Stimulated activated CD4-positive, alpha-beta T cell treated with anti-CD3 and anti-CD28 coated beads, Interleukin-12 subunit alpha, Interleukin-12 subunit beta, amount 100 ng/mL, for 24 hours (primary cell): ENCODE measurements at places on chromosomes 3 and 15.

GRCh38 chr3:152083135-152083534 lies 185.6 kb upstream of the MBNL1 start:
- DNase-seq: no peak

DNA sequence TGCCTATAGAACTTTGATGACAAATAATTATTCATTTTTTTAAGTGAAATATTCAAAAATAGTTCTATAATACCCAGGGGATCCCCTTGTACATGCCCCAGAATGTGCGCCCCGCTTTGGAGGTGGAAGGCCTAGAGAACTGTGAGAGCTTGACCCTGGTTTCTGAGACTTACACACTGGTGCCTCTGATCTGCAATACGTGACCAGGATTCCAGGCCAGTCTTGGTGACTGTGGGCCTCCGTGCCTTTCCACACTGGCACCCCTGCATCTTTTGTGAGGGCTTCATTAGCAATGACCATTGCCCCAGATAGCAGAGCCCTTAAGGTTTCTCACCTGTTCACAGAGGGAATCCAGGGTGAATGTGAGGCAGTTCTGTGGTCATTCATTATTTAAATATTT lies 44.0 kb downstream of the CLSTN2 start:
- DNase-seq: no peak

GRCh38 chr15:51262463-51262862 lies 75.9 kb downstream of the CYP19A1 start:
- no peak for DNase-seq

- DNase-seq: no peak
These were observed 21.1 kb upstream of the GBE1 start for GRCh38 chr3:81782585-81782984.

GRCh38 chr15:85444122-85444745 lies 63.8 kb downstream of the AKAP13 start:
- DNase-seq: no peak

DNA sequence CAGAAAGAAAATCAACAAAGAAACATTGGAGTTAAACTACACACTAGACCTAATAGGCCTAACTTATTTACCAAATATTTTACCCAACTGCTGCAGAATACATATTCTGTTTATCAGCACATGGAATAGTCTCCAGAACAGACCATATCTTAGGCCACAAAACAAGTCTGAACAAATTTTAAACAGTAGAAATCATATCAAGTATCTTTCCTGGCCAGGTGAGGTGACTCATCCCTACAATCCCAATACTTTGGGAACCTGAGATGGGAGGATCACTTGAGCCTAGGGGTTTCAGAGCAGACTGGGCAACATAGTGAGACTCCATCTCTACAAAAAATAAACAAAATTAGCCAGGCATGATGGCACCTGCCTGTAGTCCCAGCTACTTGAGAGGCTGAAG lies 18.1 kb upstream of the KPNA4 start:
- no peak for DNase-seq

DNA sequence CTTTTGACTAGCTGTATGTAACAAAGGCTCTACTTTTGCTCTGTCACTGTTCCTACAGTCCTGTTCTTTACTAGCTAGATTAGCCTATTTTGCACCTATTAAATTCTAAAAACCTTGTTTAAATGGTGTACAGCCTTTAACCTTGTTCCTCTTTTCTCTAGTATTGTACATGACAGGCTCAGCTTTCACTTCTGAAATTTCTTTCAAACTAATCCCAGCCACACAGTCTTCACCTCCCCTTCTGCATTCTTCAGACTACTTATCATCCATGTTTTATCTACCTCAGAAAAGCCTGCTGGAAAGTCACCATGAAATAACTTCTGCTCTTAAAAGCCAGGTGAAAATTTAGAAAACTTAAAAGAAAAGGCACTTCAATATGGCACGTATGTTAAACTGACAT lies 122.4 kb downstream of the NECTIN3 start:
- DNase-seq: no peak

- no peak for DNase-seq
These were observed 71.0 kb downstream of the ITGB5 start for GRCh38 chr3:124816206-124816605.

DNA sequence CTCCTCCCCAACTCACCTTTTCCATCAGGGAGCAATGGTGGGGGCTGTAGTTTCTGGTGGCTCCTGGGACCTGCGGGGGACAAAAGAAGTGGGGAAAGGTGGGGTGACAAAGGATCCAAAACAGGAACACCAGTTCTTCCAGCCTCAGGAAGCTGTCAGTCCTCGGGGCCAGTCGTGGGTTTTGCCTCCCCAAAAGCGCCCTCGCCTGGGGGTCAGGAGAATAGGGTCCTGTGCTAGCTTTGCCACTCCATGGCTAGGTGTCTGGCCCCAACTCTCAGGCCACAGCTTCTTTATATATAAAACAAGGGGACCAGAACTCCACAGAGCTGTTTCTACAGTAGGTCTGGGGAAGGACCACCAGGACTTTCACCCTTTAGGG lies 4.0 kb downstream of the CCDC9B start:
- no peak for DNase-seq

DNA sequence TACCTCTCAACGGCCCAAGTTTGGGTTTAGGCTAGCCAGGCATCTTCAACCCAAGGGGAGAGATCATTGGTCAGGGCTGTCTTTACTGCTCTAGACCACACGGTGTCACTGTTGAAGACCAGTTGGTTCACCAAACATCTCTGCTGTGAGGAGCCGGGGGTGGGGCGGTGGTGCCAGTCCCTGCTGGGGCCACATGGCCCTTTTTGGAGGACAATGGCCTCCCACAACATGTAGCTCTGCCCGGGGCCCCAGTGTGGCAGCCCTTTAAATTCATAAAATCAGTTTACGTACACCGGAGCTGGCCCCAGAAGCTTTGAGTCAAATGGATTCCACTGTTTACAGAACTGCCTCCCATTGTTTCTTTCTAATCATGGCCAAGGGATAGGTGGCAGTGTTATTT lies 19.1 kb upstream of the TM4SF18 start:
- DNase-seq: no peak

- DNase-seq: no peak
These were observed 16.6 kb downstream of the ABTB1 start for GRCh38 chr3:127689266-127689860.

DNA sequence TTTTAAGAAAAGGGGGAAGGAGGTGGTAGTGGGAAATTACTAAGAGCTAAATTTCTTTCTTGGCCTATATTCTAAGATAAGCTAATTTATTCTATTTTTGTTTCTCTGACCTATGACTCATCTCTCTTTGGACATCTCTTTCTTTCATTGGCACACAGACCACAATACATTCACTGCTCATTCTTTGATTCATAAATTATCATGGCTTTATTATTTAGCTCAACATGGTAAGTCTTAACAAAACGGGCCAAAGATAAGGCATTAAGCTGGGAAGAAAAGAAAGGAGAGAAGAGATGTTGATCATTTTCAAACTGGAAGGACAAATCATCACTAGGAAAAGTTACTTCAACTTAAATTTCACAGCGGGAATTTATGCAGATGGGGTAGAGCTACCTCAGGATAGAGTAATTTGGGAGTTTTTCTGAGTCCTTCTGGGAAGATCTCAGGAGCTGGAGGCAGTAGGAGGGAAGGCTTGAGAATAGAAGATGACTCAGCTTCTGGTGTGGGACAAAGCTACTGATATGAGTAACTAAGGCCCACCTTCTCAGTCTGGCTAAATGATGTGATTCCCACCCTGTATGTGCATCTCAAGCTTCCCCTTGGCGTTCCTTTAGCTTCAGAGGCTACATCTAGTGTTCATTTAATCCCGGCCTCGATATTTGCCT lies 7.5 kb upstream of the ALCAM start:
- no peak for DNase-seq

DNA sequence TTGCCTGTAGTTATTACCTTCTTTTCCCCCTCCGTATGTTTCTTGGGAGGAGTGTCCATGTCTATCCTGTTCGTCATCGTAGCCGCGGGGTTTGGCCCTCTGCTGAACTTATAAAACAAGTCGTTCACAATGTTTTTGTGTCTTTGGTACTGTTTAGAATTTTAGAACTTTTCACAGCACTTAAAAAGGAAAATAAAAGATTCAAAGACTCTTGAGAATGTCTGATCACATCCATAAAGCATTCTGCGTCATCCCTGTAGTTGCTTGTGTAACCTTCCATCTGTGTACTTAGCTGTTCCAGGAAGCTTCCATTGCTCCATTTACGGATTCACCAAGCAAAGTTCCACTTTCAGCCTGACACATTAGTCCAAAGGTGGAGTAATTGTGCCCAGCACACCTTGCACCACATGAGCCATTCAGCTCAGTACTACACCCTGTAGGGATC lies 677.1 kb upstream of the NR2F2 start:
- DNase-seq: no peak

GRCh38 chr15:49918121-49918520 lies 200.9 kb downstream of the ATP8B4 start:
- no peak for DNase-seq

- DNase-seq: no peak
These were observed 81.5 kb downstream of the DIPK2A start for GRCh38 chr3:144053121-144053520.

- no peak for DNase-seq
These were observed 183.7 kb upstream of the LRRN1 start for GRCh38 chr3:3615533-3615932.

GRCh38 chr3:16113704-16114103 lies 60.8 kb upstream of the GALNT15 start:
- DNase-seq: no peak

DNA sequence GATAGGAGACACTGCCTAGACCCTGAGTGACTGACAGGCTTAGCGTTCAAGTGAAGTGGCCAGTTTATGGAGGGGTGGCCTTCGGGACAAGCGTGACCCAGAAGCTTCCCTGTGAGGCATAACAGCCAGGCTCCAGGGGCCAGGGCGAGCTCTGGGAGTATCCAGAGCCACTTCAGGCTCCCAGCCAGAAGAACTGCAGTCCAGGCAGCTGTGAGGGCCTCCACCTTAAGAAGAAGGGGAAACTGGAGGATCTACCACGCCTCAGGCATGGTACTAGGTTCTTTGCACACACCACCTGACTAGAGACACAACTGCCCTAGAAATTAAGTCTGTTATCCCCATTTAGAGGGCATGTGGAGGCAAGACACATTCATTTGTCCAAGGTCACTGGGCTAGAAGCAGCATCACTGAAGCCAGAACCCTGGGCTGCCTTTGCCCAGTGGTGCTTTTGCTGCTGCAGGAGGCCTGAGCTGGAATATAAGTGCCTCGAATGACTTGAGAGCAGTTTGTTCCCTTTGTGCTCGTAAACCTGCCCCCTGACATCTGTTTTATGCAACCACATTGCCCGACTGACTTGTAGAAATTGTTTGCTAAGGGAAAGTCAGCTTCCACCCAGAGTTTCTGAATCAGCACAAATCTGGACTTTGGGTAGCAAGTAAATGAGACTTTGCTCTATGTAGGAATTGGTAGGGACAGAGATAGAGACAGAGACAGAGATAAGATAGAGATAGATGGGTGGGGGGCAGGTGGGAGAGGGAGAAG lies 23.3 kb downstream of the RASGRF1 start:
- no peak for DNase-seq

- no peak for DNase-seq
These were observed 3.2 kb downstream of the ISG20 start for GRCh38 chr15:88641959-88642452.

- DNase-seq: no peak
These were observed 64.5 kb downstream of the FEM1B start for GRCh38 chr15:68341760-68342725.

- no peak for DNase-seq
These were observed 7.3 kb upstream of the CACNA1D start for GRCh38 chr3:53486961-53487654.

GRCh38 chr3:42102571-42102970 lies 11.4 kb downstream of the TRAK1 start:
- no peak for DNase-seq

- no peak for DNase-seq
These were observed 35.5 kb downstream of the FAH start for GRCh38 chr15:80188251-80188650.

- DNase-seq: no peak
These were observed 31.8 kb downstream of the RBM5 start for GRCh38 chr3:50120364-50121071.

- DNase-seq: no peak
These were observed 241.8 kb downstream of the ADAMTS17 start for GRCh38 chr15:100099976-100100375.

DNA sequence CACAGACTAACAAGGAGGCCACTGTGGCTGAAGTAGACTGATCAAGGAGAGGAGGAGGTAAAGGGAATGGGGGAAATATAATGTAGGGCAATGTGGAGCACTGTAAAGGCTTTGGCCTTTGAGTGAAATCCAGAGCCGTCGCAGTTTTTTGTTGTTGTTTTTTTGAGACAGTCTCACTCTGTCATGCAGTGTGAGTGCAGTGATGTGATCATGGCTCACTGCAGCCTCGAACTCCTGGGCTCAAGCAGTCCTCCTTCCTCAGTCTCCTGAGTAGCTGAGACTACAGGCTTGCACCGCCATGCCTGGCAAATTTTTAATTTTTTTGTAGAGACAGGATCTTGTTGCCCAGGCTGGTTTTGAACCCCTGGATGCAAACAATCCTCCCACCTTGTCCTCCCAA lies 32.2 kb downstream of the PPP4R2 start:
- no peak for DNase-seq

DNA sequence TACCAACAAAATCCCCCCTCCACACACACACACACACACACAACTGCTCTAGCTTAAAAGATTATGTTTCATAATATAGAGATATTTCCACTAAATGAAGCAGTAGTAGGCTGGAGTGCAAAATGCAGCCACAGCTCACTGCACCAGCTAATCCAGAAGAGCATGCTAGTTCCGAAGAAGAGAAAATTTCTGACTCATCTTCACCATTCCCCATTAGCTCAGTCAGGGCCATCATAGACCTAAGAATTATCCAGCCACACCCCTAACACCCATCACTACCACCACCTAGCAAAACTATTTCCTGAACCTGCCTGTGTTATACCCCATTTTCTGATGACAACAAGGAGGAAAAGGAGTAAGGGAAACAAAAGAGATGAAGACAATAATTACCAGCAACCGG lies 67.1 kb upstream of the UBE2E2 start:
- DNase-seq: no peak

GRCh38 chr15:51969728-51970127 lies 1.9 kb downstream of the LEO1 start:
- DNase-seq: no peak

DNA sequence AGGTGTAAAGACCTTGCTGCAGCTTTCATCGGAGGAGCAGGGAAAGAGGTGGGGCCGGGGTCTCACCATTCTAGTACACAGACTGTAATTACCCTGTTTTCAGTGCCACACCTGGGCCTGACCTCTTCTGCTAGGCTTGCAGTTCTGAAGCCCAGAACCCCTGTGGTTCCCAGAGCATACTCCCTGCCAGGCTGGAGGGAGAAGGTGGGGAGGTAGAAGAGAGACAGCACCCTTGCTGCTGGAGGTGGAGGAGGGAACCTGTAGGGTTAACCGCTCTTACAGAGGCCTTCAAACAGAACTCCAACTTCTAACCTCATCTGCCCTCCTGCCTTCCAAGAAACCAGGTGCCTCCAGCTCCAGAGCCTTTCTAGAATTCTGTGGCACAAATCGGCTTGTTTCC lies 27.0 kb downstream of the PCOLCE2 start:
- no peak for DNase-seq

GRCh38 chr3:40588406-40588805 lies 63.6 kb downstream of the ZNF621 start:
- no peak for DNase-seq

- DNase-seq: no peak
These were observed 25.4 kb downstream of the TMEM44 start for GRCh38 chr3:194607592-194608389.

- no peak for DNase-seq
These were observed 2.1 kb upstream of the ATP13A4 start for GRCh38 chr3:193556841-193557240.
